ENCODE measurements at places on chromosomes 11 and 22.

DNA sequence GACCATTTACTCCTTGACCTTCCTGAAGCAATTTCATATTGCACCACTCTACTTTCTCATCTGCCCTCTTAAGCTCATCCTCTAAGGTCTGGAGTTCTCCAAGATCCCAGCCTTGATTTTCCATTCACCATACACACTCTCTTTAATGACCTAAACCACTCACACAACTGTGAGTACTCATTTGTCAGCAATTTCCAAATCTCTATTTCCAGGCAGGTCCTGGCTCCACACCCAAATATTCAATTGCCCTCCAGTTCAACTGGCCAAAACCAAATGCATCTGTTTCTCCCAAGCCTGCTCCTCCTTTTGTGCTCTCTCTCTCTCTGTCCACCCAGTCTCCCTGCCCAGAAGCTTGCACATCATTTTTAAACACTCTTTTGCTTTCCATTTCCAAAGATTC is 39.6 kb downstream of the NEU3 start:
- no peak for DNase-seq

DNA sequence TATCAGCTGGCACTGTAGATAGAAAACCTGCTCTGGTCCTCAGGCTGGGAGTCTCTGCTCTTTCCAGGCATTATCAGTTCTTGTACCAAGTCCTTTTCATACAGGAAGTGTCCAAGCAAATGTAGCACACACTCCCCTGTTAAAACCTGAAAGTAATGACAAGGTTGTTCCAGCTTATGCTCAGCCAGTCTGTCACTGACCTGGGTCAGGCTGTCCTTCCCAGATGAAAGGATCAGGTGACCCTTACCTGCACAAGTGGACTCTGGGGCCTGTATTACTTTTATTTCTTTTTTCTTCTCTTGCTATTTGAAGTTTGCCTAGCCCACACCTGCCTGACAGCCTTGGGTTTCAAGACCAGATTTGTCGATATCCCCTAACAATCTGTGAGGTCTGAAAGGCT is 156.3 kb upstream of the SESN3 start:
- no peak for DNase-seq

DNA sequence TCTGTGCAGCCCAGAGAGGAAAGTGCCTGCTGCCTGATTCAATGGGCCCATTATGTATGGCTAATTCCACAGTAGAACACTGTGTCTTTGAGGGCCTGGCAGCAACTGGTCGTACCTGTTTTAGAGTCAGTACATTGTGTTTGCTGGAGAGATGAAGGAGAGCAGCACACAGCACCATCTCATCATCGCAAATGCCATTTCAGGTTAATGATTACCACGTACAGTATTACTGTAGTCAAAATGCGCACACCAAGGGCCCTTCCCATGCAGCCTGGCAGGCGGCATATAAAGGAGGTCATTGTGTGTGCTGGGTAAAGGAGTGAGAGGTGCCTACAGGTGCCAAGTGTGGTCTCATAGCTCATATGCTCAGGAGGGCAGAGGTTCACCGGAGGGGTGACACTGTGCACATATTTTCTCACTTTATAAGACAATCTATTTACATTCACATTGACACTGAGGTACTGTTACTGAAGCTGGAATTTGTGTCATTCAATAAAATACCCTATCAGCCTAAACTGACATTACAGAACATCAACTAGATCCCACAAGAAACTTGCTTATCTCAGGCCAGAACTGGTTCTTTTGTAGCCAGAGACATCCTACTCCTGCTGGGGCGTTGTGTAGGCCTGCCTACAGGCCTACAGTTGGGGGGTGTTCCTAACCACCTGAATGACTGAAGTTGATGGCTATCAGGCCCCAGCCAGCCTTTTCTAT is 90.4 kb downstream of the APIP start:
- no peak for DNase-seq

GRCh38 chr22:32232191-32232830 is 22.8 kb downstream of the SLC5A4 start:
- DNase-seq = no peak

- DNase-seq = no peak
These were observed 6.8 kb downstream of the EED start for GRCh38 chr11:86251345-86251744.

DNA sequence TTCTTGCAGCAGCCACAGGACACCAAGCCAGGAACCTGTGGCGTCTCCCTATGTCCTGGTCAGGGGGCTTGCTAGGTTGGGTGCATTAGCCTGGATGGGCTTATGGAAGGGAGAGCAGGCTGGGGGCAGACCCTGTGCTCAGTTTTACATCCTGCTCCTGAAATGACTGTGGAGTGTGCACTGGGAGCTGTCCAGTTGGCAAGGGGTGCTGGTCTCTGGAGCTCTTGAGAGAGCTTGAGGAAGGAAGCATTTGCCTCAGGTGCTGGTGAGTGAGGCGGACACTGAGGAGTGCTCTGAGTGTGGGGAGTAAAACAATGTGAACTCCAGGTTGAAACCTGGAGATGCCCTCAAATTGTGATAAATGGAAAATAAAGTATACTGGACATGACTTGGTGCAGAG is 3.4 kb downstream of the SCGB1D4 start:
- no peak for DNase-seq

DNA sequence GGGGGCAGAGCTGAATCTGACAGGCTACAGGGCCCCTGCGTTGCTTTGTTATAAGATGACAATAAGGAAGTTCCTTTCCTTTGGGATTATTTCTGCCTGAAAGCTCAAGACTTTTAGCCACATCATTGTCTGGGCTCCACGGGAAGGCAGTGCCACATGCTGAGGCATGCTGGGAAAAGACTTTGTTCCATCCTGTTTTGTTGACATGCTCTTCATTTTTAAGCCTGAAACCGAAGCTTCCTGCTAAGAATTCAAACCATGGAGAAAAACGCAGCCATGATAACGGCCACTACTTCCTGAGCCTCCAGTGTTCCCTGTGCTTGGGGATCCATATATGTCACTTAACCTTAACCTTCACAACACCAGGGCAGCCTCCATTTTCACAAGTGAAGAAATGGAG is 5.5 kb upstream of the TCF20 start:
- DNase-seq = no peak

DNA sequence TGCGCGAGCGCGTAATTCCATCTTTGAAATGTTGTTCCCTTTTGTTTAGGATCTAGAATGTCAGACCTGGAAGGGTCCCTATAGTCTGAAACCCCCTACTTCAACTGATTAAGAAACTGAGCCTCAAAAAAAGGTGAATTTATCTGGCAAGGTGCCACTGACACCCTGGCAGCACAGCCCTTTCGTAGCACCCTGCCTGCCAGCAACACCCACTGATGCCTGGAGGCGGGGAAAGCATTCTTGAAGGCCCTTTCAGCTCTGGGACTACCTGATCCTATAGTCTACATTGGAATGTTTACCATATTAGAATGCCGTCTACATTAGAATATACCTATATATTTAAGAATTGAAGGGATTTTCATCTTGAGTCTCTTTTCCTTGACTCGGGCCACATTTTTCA is 542.3 kb downstream of the BUD13 start:
- no peak for DNase-seq

GRCh38 chr22:44380756-44381486 is 68.2 kb upstream of the SHISAL1 start:
- no peak for DNase-seq

DNA sequence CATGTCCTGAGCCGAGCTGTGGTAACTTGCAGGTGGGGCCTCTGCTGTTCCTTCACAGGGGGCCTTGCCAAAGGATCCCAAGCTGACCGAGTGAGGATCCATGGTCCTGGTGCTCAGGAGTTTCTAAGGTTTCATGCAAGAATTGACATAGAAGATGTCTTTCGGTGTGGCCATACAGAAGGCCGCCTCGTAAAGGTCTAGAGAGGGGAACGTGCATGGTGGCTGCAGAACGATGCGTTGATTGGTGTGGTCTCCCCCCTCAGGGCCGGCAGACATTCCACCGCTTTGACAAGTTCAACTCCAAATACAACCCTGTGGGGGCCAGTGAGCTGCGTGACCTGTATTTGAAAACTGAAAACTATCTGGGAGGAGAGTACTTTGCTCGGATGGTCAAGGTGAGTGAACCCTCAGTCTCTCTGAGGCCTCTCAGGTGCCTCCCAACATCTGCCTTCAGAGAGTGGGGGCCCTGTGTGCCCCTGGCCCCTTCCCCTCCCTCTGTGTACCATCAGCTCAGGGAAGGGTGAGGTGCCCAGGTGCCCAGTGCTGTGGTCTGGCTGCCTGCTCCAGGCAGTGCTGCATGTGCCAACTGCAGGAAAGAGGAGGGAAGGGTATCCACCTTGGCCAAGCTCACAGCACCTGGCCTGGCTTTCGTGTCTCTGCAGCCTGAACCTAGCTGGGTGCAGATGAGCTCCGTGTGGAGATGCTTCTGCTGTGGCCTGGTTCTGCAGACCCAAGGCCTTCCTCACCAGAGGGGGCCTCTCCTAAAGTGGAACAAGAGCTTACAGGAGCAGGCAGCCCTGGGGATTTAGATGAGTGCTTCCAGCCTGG is 39.8 kb downstream of the AMPD3 start:
- DNase-seq = no peak

GRCh38 chr11:30560206-30561106 is 25.7 kb downstream of the MPPED2 start:
- DNase-seq = no peak

Data from CD4-positive, alpha-beta T cell treated with Interleukin-15 for 4 hours (primary cell).